ENCODE measurements at places on chromosomes 3 and 15. TPM values are rescaled to one million over a fixed set of nuclear protein-coding genes. Genes with fewer than 3 reads are reported as not detected.

DNA sequence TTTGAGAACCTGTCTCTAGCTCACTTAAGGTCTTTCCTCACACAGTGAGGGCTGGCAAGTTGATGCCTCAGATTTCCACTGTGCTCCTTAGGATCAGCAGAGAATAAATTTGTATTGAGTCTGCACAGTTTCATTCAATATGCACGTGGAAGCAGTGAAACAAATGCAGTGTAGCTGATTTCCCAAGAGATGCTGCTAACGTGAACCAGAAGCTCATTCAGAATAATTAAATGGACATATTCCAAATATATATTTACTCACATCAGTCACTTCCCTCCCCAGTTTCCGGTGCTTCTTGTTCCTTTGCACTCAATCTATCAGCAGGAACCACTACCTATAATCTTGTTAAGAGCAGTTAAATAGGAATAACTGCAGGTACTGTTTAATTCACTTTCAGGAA is 86.1 kb downstream of the UNC13C start:
- DNase-seq, result no peak

Gene MTMR10
- total RNA-seq, result 18.9 TPM

Gene P3H2
- total RNA-seq, result 335 TPM

- no peak for DNase-seq
These were observed 126.4 kb downstream of the IMPG2 start for GRCh38 chr3:101193957-101194356.

Gene TMEM39A
- 36.6 TPM for total RNA-seq

Data from NCI-H460 (cell line).